T-helper 2 cell treated with Interferon-gamma antibody and Interleukin-4, amounts not matched to agents 100 ng/mL and 5 ng/mL, for 36 hours (primary cell): ENCODE measurements at places on chromosomes 7 and 10. TPM values are rescaled to one million over a fixed set of nuclear protein-coding genes. Genes with fewer than 3 reads are reported as not detected.

IRF5 gene
- total RNA-seq: 7.2 and 8.0 TPM in 2 replicates

DPYSL4 gene
- 11.1 and 11.8 TPM in 2 replicates for total RNA-seq

SLC25A13 gene
- total RNA-seq: 14.8 and 15.8 TPM in 2 replicates

CPXM2 gene
- total RNA-seq: not detected in 2 replicates

PI4K2A gene
- total RNA-seq: 10.9 and 11.9 TPM in 2 replicates

ITPRID1 gene
- total RNA-seq: not detected in 2 replicates
